ENCODE measurements at places on chromosomes 4 and X. TPM values are rescaled to one million over a fixed set of nuclear protein-coding genes. Genes with fewer than 3 reads are reported as not detected.
A peak's percentile ranks its signal among the peaks of the same experiment; 100 is the strongest.

- DNase-seq: peak; percentile 83
These were observed 3.8 kb upstream of the GUCY2F start for GRCh38 chrX:109485470-109486340.

DNA sequence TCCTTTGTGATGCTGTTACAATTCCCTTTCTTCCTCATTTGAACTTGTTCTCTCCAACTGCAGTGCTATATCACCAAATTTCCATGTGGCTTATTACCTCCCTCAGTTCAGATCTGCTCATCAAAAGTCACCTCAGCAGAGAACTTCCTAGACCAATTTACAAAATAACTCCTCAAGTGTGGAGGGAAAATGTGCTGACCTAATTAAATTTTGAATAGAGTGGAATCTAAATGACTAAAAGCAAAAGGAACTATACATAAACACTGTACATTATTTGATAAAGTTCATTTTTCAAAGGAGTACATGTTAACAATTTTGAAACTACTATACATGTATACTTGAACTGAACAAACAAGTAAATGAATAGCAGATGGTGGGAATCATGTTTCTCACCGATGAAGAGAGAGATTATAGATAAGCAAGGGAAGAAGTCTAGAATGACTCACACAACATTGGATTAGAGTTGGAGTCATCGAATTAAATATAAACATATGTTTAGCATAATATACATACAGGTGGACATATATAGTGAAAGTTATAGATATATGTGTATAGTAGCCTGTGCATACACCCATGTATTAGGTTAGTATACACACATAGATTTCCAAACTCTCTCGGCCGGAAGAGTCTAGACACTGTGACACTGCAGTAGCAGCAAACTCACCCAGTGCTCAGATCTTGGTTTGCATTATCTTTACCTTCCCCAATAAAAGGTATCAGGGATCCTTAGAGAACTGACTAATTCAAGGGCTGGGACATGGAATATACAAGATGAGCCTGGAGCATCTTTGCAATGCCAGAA lies 318.7 kb downstream of the PCDH18 start:
- no peak for DNase-seq

- no peak for DNase-seq
These were observed 22.4 kb downstream of the RAB40AL start for GRCh38 chrX:102959471-102959870.

SPATA18 gene
- total RNA-seq: 3.3 TPM

DNA sequence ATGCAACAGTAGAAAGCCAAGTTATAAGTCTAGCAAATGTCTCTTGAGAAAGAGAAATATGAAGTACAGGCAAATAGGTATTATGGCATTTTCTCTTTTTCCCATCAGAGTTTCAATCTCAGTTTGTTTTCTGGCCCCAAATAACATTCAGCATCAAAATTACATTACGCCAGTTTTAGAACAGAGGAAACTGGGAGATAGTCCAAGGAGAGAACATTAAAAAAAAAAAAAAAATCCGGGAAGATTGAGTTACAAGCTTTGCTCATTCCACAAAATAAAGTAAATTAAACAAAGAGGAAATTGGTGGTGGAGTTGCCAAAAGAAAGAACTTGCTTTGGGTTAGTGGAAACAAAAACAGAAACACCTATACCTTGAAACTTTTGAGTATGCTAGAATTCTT lies 50.4 kb upstream of the IL13RA2 start:
- no peak for DNase-seq

DNA sequence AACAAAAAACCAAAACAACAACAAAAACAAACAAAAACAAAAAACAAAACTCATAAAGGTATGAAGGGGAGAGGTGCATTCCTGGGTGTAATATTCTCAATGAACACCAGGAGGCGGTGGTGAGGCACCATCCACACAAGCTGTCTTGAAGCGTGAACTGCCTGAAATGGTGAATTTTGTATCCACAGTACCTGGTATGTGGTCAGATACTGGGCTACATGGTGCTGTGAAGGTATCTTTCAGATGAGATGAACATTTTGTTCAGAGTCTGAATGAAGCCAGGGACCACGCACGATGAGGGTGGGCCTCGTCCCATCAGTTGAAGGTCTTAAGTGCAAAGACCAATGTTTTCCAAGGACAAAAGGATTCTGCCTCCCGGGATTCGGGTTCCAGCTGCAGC lies 58.5 kb downstream of the ASMT start:
- DNase-seq: peak; percentile 47

ZNF674 gene
- 6.7 TPM for total RNA-seq

KIAA1210 gene
- total RNA-seq: not detected

AFF1 gene
- 119 TPM for total RNA-seq

- no peak for DNase-seq
These were observed 20.1 kb downstream of the ZNF185 start for GRCh38 chrX:152917656-152918579.

GRCh38 chr4:155769090-155769489 lies 10.3 kb downstream of the GUCY1B1 start:
- DNase-seq: no peak

DNA sequence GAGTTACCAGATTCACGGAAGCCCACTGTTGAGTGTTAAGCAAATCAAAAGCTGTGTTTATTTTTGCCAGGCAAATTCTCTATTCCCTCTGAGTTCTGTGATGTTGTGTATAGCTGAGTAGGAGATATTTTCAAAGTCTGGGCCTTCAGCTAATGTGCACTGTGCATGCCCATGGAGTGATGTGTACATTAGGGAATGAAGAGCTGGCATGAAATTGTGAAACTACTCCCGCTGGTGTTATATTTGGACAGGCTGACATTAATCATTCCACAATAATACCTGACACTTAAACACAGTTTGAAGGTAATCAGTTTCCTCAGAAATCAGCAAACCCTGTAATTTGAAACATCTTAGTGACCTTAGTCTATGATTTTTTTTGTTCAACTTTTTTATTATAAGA lies 88.1 kb upstream of the MBNL3 start:
- DNase-seq: no peak

- DNase-seq: no peak
These were observed 25.2 kb upstream of the G3BP2 start for GRCh38 chr4:75698162-75698962.

RAI2 gene
- total RNA-seq: 5.0 TPM

GRCh38 chr4:16516796-16517439 lies 290.6 kb upstream of the TAPT1 start:
- no peak for DNase-seq

GRCh38 chr4:910366-911091 lies 21.6 kb downstream of the GAK start:
- DNase-seq: peak; percentile 52

SRPX2 gene
- 37.1 TPM for total RNA-seq

GRCh38 chr4:11218692-11219091 lies 210.0 kb downstream of the HS3ST1 start:
- no peak for DNase-seq

HMX1 gene
- not detected for total RNA-seq

- DNase-seq: no peak
These were observed 17.0 kb downstream of the MAB21L2 start for GRCh38 chr4:150598909-150599308.

GRCh38 chrX:78476701-78477100 lies 149.3 kb upstream of the CYSLTR1 start:
- no peak for DNase-seq

MTTP gene
- total RNA-seq: not detected

CXCR3 gene
- 9.4 TPM for total RNA-seq

DNA sequence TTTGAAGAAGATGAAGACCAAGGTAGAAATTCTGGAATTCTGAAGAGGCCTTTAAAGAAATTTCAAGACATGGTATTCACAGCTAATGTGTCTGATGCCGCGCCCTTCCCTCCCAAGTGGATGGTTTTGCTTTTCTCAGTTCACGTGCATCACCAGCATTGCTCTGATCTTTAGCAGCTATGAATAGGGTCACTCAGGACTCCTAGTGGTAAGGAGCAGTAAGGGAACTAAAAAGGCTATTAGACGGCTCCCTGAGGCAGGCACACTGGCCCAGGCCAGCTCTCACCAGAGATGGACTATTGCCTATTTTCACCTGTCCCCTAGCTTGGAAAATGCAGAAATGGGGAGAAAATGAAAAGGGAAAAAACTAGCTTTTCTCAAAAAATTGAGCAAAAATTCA lies 447.5 kb upstream of the RASGEF1B start:
- no peak for DNase-seq

DNA sequence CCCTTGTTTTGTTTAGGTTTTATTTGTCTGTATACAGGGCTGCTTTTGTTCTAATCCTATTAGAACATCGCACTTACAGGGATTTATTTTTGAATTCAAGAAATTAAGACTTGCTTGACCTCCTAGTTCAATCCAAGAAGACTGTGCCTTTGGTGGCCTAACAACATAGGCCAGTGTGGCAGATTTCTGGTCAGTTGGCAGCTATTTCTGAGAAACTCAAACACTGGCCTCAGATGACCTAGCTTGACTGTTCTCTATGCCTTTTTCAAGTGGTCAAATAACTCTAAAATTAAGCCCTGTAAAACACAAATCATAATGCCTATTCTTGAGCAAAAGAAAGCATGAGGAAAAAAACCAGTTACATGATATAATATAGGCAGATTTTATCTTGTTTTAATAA lies 89.3 kb upstream of the GPR34 start:
- DNase-seq: no peak

DNA sequence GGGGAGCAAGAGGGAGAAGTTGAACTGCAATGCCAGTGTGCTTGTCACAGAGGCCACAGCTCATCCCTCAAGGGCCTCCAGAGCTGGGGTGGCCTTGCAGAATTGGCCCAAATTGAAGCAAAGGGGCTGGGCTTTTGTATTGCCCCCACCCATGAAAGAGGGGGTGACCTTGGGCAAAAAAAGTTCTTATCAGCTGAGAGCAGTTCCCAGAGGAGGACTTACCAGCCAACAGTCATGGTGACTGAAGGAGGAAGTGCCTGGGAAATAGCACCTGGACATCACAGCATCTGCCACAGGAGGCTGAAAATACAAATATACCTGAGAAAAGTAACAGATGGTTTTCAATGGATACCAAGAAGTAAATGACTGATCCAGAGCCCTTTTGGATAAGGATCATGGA lies 262.4 kb downstream of the MID1IP1 start:
- DNase-seq: no peak

GRCh38 chrX:154516656-154517100 lies 646 bp upstream of the FAM3A start:
- DNase-seq: no peak

DNA sequence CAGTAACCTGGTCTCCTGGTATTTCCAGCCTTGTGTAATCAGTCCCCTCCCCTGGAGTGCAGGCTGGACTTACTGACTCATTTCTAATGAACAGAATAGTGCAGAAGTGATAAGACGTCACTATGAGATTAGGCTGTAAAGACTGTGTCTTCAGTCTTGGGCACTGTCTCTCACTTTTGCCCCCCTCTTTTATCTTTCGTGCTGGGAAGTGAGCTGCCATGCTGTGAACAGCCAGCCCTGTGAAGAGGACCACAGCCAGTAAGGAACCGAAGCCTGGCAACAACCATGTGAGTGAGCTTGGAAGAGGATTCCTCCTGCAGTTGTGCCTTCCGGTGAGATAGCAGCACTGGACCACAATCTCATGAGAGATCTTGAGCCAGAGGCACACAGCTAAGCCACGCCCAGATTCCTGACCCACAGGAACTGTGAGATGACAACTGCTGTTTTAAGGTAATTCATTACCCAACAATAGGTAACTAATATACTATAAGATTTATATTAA lies 67.5 kb upstream of the GPR34 start:
- DNase-seq: no peak

- DNase-seq: no peak
These were observed 316.2 kb downstream of the GPAT3 start for GRCh38 chr4:83852085-83852451.

ZNF275 gene
- total RNA-seq: 22.8 TPM

DNA sequence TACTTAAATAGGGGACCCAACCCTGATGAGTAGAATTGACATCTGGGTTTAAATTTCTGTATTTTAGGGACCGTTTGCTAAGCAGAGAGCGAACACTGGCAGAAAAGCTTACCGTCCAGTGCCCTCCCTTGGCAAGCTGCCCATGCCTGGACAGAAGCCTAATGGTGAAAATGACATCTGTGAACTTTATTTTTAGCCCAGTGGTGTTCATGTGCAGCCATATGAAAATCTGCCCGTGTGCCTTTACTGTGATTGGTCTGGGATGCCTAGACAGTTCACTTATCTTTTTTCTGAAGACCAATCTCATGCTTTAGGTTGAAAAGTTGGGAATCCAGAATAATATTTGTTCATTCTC lies 1.1 kb downstream of the STBD1 start:
- no peak for DNase-seq

DNA sequence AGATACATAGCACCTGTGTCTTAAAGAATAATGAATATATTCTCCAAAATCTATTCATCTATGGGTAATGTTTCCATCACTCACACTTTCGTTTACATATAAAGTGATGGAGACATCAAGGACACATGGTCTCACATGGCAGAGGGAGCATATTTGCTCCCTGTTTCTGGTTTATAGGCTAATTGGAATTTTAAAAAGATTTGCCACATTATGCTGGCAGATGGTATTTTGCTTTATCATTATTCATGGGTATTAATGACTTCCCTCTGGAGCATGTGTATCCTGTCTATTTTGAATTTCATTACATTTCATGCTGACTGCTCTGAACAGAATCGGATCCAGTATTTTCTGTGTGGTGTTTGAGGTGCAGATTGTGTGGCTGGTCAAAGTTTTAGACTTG lies 79.0 kb downstream of the PDGFRA start:
- DNase-seq: no peak

PNMA5 gene
- total RNA-seq: 0.17 TPM

DNA sequence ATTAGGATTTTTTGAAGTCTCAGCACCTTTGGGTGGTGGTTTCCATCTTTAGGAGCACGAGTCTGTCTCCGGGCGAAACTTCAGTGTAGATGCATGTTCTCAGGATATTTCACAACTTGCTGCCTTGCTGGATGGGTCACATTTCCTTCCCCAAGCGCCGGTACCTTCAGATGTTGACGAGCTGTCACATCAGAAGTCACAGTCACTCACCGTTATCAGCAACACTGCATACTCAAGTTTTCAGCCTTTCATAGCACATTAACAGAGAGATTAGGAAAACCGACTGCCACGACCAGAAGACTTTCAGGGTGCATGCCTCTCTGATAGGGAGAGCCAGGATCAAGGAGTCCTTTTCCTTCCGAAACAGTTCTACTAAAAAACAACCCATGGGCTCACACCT lies 77.8 kb downstream of the SHROOM2 start:
- DNase-seq: no peak

FOXR2 gene
- total RNA-seq: not detected

Measured in spleen (tissue), 13 donors.